ENCODE measurements at places on chromosomes 4 and X. TPM values are rescaled to one million over a fixed set of nuclear protein-coding genes. Genes with fewer than 3 reads are reported as not detected.

DNA sequence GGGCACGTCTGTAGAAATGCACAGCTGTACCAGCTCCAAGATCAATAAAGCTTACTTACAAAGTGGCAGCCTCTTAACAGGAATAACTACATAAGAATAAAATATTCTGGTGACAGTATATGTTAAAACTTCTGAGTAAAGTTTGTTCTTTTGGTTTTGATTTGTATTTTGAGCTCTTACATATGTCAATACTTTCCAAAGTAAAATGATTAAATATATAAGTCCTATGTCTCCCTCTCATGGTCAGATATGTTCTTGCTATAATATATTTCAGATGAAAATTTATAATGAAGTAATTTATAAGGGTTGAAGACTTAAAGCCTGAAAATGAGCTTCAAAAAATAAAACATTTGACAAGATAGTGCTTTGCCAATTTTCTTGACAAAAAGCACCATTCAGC is 254.4 kb downstream of the NPFFR2 start:
- peak; percentile 40 for DNase-seq

DNA sequence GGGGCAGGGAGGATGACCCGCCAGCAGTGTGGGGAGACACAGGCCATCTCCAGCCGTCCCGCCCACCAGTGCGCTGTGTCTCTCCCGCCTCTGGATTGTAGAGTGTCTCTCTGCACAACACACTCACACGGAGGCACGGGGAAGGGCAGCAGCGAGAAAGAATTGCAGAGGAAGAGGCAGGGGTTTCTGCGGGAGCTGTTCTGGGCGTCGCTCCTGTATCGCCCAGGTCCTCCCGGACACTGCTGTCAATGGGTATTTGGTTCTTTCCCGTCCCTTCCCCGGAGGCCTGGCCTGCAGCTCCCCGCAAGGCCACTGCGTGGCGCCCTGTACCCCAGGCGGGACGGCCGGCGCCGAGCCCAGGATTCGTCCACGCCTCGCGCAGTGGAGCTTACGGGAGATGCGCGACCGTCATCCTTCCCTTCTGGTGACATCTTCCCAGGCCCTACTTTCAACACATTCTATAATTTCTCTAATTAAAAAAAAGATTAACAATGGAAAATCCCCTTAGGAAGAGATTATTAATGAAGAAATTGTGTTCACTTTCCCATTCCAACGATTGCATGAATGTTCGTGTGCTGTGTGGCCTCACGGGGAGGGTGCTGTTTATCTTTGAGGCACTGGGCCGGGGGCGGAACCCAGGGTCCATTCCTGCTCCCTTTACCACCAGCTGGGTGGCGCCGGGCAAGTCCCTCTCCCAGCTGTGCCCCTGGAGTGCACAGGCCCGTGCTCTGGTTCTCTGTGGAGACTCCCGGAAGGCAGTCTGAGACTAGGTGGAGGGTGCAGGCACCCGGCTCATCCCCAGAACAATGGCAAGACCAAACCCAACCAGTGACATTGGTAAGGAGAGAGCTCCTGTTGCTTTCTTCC is 95.7 kb downstream of the CPZ start:
- no peak for DNase-seq

DNA sequence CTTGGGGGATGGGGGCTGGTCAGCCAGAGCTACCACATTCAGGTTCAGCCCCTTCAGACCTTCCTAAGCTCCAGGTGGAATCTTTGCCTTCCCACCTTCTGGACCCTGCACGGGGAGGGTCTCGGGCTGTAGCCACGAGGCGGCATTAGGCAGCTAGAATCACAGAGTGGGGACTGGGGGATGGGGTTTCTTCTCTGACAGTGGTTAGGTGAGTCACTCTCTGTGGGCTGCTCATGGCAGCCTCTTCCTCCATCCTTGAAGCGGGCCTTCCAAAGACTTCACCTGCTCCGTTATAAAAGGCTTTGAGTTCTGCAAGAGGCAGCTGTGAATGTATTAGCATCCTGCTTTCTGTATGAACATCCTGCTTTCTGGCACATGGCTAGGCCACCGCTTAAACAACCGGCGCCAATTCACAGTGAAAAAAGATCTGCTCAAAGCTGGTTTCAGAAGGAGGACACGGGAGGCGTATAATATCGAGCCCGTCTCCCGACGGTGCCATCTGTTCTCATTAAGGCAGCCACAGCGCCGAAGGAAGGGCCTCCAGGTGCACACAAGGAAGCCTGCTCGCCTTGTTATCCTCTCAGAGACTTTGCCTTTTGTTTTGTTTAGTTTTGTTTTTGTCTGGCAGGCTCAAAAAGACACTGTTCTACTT is 74.3 kb upstream of the IGFBP7 start:
- no peak for DNase-seq

- DNase-seq, result no peak
Observed at GRCh38 chrX:53316860-53317237, 35.5 kb upstream of the IQSEC2 start.

GRCh38 chr4:124722071-124722470 is 9.5 kb upstream of the ANKRD50 start:
- DNase-seq, result peak; percentile 10

DNA sequence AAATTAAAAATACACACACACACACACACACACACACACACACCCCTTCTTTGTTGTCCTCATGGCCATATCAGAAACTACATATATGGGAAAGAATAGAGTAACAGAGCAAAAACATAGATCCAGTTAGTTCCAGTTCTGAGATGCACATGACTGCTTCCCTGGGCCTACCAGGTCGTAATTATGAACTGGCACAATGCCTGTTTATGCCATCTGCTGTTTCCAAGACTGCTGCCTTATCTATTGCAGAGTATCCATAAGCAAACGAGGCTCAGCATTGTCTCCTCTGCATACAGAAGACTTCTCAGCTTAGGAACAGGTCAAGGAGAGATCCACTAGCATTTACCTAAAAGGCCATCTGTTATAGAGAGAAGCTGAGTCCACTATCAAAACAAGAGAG is 789.0 kb downstream of the TECRL start:
- DNase-seq, result no peak

DNA sequence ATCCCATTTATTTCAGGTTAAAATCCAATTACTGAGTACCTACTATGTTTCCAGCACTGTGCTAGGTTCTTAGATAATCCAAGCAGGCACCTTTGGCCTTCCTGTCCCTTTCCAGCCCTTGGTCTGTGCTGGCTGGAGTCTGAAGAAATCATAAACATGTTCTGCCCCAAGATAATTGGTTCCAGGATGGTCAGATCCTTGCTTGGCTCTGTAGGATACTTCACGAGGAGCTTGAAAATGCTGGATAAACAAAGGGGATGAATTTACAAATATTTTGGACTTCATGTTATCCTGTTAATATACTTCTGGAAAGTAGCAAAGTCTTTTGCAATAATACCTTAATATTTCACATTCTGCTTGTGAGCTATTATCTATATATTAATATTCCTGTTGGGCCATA is 35.0 kb upstream of the FHL1 start:
- no peak for DNase-seq

AASDH gene
- total RNA-seq, result 16.9 TPM

RAB9B gene
- total RNA-seq, result 1.9 TPM

CXorf49 gene
- not detected for total RNA-seq

OTUD6A gene
- total RNA-seq, result not detected

TRIML2 gene
- total RNA-seq, result not detected

MAGEC3 gene
- total RNA-seq, result not detected

GAGE12C gene
- not detected for total RNA-seq

PAGE2B gene
- total RNA-seq, result not detected

All from fibroblast of the aortic adventitia (primary cell).